ENCODE measurements at places on chromosomes 11 and 22.

DNA sequence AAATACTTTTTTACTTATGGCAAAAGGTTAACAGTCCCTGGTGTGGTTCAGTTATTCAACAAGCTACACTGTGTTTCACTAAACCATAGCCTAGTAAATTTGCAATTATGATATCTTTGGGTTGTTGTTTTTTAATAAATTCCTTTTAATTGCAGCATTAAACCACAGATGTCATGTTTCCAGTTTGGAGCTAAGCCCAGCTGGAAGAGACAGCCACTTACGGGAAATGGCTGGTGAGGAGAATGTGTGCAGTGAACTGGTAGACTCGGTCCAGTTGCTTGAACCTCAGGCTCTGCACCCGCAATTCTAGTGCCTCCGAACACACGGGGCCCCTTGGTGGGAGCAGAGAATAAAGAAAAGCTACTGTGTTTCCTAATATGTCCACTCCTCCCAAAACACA, 70.8 kb downstream of the WNT11 start:
- no peak for DNase-seq

DNA sequence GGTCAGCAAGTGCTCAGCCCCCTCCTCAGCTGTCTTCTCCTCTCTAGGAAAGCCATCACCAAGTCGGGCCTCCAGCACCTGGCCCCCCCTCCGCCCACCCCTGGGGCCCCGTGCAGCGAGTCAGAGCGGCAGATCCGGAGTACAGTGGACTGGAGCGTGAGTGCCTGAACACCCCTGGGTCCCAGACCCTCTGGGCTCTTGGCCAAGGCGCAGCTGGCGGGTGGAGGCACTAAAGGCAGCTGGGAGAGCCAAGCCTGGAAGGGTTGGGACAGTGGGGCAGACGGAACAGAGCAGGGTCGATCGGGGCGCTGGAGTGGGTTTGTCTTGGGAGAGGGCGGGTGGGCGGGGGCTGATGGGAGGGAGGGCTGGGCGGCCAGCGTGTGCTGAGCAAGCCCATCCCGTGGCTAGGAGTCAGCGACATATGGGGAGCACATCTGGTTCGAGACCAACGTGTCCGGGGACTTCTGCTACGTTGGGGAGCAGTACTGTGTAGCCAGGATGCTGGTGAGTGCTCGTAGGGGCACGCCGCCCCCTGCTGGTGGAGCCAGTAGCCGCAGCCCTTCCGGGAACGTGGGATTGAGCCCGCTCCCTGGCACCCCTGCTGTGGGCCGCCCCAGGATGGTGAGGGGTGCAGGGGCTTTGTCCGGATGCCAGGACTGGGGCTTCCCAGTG, 14.1 kb upstream of the MDK start:
- peak; percentile 20 for DNase-seq

DNA sequence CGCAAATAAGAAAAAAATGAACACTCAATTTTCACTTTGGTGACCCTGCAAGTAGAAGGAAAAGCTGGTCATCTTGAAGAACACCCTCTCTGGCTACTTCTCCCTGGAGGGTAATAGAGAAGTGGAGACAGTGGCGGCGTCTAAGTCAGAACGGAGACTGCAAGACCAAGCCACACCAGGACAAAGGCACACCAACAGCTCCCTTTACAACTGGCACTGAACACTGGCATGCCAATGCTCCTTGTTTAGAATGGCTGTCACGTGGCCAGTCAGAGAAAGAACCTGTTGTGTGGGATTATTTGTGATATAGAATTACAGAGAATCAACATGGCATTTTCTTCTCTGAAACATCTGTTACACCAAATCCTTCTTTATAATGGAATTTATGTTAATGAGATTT, 61.3 kb upstream of the YPEL1 start:
- DNase-seq, result no peak

DNA sequence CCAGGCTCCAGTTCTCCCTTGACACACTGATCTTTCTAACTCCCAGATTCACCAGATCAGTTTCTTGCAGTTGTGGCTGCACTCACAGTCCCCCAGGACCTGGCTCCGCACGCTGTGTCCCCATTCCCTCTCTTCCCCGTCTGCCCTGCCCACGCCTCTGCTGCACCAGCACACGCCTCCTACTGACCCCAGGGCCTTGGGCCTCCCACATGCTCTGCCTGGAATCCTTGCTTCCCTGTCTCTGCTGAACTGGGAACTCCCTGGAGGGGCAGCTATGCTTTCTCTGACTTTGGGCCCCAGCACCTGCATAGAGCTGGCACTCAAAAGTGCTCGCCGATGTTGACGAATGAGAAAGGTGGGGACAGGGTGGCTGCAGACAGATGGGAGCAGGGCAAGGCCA, 68.9 kb downstream of the MYO7A start:
- DNase-seq, result no peak

DNA sequence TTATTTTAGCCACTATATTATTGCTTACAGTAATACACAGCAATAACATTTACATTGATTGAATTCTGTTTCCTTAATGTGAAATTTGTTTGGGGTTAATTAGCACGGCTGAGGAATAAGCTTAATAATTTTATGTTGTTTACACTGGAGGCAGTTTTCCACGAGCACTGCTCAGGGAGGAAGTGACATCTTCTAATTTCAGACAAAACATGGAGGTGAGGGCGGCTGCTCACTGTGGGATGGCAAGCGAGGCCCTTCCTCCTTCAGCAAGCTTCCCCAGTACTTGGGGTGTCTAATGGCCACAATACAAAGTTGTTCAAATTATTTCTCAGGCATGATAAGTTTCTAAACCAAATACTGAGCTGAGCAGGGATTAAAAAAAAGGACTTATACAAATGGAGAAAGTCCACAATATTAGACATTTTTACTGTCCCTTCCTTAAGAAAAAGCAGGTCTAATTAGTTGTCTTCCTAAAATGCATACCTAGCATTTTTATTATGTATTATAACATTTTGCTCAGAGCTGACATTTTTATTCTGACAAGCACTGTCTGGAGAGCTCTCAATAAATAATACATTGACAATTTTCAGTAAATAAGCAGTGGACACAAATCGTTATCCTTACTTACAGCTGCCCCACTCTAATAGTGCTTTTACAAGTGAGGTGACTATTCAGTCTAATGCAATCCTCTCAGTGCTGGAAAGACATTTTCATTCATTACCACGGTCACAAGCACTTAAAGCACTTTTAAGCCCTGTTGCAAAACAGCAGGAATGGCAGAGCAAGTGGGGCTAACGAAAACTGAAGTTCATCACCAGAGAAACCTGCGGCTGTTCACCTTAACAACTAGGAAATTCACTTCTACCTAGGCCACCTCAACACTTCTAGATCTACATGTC, 56.2 kb downstream of the SOX6 start:
- no peak for DNase-seq

DNA sequence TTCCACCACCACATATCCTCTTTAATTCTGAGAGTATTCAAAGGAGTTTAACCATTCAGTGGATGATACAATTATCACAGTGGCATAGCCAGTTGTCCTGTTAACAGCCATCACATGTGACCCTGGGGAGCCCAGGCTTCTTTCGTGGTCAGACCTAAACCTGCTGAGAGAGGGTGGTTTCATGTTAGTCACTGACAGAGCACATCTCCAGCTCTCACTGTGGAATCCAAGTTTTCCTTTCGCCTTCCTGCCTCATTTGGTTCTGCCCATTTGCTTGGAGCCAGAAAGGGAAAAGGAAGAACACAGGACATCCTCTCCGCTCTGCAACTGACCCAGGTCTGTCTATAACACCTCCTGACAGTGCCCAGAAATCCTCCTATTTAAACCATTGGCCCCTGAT, 60.4 kb downstream of the MCHR1 start:
- no peak for DNase-seq

DNA sequence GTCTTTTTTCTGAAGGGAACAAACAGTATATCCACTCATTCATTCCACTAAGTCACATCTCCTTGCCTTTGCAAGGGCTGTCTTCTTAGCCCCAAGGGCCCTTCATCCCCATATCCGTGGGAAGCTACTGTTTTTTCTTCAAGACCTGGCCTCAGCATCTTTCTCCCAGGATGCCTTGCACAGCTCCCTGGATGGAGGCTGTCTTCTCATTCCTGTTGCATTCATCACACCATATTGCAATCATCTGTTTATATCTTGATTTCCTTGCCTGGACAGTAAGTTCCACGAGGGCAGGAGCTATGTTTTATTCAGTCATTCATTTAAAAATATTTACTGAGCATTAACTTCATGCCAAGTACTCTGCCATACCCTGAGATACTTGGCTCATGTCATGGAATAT, 29.3 kb upstream of the NECTIN1 start:
- DNase-seq, result no peak

DNA sequence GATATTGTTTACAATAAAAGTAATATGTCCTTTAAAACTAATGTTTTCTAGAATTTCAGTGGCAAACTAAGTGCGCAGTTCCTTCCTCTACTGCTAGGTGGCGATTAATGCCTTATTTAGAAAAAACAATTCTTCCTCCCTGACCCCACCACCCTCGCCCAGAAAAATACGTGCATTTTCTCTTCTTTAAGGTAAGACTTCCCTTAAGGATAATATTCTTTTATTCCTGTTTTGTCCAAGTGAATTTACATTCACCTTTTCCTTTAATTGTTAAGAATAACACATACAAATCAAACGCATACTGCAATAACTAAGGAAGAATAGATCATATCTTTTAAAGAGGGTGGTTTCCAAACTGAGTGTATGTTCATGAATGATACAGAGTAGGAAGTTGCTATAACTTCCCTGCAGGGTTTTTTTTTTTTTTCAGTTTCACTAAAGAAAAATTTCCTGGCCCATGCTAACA, 17.0 kb upstream of the PSMA1 start:
- DNase-seq, result peak; percentile 9

GRCh38 chr11:135036488-135037297, 624.7 kb upstream of the B3GAT1 start:
- no peak for DNase-seq

DNA sequence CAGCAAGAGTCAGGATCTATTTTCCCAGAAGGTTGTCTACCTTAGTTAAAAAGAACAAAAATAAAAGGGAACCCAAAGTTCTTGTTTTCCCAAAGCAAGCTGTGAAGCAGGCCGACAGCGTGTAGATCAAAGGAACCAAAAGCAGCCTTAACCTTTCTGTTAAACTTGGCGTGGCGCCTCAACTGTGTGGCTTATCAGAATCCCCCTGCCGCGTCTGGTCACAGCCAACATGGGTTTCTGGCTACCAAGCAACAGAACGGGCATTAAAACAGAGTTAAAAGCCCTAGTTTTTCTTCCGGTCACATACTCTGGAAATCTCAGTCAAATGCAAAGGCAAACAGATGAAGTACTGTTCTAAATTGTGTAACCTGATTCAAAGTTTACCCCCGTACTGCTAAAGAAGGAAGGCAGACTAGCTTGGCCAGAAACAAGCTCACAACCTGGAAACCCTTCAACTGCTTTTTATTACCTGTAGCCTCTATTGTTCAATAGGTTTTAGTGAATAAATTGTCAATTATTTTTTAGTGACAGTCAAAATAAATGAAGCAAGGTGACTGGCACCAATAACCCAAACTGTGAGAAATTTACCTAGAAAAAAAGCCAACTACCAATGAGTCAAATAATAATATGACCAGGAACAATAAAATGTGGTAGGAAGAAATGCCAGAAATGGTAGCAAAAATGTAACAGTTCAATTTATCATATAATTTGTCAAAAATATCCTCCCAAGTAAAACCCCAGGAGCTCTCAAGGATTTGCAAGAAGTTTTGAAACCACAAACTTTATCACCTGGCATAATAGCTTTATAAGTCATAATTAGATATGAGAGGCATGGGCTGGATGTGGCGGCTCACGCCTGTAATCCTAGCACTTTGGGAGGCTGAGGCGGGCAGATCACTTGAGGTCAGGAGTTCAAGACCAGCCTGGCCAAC, 21.4 kb downstream of the CHKA start:
- DNase-seq, result no peak

DNA sequence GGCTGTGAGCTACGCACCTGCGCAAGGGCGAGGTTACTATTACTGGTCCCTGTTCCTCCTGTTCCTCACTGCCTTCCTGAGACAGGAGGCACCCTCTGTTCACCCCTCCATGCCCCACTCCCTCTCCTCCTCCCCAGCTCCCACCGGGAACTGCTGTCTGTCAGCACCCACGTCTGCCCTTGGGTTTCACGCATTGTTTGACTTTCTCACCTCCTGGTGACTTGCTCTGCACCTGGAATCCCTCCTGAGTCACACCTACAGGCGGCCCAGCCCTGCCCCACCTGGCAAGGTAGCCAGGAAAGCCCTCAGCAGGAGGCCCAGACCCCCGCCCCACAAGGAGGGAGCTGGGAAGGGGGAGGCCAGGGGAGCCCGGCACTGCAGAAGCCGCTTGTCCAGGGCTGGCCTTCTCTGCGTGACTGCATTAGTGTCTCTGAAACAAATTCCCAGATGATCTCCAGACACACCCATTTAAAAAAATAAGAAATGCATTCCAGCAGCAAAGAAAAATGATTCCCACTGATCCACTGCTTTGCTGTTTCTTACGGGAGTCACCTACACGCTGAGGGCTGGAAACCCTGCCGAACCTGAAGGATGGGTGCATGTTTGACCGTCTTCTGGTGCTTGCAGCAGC, 86.4 kb downstream of the CELSR1 start:
- peak; percentile 32 for DNase-seq

- DNase-seq, result no peak
Measured at GRCh38 chr11:33874910-33875490, 16.9 kb downstream of the LMO2 start.

GRCh38 chr11:64227405-64227956, 1.4 kb downstream of the NUDT22 start:
- DNase-seq, result no peak

DNA sequence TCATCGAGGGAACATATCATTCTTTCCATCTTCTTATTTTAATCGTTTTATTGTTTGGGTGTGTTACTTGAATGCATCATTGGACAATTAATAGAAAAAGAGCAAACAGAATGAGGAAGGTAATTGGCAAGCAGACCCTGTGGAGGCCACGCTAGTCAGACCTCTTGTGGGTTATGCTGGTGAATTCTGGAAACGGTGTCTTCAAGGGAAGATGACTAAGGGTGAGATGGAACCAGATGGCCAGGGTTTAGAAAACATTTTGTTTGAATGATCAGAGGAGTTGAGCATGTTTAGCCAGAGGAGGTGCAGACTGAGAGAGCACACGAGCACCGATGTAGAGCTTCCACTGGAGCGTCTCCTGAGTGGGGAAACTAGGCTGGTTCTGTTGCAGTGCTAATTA, 8.5 kb downstream of the ST14 start:
- no peak for DNase-seq

DNA sequence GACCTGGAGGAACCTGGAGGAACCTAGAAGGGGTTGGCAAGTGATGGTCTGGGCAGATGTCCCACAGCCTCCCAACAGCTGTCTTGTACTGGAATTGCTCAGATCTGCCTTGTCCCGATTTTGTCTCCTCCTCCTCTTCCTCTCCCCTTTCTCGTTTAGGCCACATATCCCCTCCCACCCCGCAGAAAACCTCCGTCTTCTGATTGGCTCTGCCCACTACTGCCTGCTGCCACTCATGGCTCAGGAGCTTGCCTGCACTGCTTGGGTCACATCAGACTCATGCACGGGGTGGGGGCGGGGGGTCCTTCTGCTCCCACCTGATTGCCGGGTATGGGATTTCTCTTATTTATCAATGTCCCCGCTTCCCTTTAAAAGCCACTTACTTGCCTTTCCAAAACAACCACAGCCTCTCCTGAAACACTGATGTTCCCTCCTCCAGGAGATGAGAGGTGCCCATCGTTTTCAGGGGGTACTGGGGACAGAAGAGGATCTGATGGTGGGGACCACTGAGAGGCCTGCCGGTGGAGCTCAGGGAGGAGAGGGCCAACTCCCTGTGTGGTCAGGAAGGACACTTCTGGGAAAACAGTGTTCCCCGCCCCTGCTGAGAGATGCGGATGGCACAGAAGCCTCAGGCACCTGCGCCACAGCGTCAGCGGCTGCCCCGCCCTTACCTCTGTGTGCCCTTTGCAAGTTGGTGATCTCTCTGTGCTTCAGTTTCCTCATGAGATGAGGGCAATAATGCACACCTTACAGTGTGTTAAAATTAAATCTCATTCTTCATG, 14.7 kb downstream of the TOM1 start:
- DNase-seq, result peak; percentile 43

Measured in COR-L47 (cell line).